Islet precursor cell (in vitro differentiated cells): ENCODE measurements at places on chromosomes 16 and 17.

GRCh38 chr17:64627797-64628196 lies 34.3 kb downstream of the SMURF2 start:
- DNase-seq: no peak

DNA sequence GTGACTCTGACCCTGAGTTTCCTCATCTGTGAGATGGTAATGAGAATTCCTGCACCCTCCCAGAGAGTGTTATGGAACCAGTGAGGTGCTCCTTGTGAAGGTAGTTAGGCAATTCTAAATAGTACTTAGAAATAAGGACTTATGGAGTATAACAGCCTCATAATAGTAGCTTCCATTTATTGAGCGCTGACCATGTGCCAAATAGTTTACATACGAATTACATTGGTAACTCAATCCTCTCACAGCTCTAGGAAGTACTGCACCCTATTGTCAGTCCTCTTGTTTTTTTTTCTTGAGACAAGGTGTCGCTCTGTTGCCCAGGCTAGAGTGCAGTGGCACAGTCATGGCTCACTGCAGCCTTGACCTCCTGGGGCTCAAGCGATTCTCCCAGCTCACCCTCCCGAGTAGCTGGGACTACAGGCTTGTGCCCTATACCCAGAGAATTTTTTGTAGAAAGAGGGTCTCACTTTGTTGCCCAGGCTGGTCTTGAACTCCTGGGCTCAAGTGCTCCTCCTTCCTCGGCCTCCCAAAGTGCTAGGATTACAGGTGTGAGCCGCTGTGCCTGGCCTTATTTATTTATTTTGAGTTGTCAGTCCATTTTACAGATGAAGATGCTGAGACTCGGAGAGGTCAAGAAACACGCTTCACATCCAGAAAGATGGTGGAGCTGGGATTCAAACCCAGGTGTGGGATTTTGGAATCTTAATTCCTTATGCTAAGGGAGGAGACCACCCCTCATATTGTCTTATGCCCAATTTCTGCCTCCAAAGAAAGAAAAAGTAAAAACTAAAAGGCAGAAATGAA lies 2.9 kb downstream of the TNS4 start:
- DNase-seq: no peak

GRCh38 chr17:10192972-10193371 lies 5.4 kb downstream of the GAS7 start:
- peak; percentile 61 for DNase-seq

DNA sequence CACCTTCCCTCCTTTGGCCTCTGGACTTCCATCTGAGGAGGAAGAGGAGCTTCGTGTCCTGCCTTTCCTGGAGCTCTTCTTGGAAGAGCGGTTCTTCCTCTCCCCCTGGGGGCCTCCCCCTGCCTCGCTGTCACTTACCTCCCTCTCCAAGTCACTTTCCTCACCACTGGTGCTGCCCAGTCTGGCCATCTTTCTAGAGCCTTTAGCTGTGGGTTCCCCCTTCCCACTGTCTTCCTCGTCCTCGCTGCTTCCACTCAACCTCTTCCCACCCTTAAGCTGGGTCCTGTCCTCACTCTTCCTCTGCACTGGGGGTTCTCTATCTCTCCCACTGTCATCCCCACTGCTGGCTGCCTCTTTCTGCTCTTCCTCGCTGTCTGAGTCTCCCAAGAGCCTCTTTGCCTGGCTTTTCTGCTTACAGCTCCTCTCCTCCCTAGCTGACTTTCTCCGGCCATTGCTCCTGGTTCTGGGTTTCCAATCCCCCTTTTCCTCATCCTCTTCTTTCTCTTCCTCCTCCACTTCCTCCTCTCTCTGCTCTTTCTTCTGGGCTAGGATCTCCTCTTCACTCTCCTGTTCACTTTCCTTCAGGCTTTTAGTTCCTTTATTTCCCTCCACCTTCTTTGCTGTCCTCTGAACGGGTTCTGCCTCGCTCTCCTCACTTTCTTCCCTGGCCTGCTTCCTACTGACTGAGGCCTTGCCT lies 1.4 kb downstream of the HIRIP3 start:
- no peak for DNase-seq

DNA sequence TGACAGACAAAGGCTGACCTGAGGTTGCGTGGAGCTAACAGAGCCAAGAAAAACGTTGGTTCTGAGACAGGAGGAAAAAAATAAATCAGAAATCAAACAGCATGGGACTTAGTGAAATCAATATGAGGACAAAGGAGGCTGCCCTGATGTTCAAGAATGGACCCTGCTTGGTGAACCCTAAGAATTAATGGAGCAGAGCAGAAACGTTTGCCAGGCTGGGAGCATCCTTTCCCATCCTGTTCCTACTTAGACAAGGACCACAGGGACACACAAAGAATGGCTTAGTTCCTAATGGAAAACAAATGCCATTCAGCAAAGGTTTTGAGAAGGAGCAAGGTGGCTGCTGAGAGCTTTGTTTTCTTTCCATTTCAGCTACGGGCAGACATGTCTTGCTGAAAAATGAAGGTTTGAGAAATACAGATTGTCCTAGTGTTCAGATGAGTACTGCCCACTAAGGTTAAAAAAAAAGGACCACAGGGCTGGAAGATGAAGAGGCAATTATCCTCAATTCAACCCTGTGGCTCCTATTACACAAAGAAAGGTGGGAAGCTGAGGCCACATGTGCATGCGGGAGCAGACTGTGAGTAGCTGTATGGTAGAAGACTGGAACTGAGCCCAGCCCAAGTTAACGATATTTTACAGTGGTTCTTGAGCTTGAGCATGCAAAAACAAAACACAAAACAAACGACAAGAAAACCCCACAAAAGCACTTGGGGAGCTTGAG lies 230.1 kb downstream of the SLC39A11 start:
- no peak for DNase-seq

- DNase-seq: no peak
These were observed 3.8 kb upstream of the WSCD1 start for GRCh38 chr17:6066183-6066948.

- DNase-seq: no peak
These were observed 22.1 kb upstream of the ADGRG1 start for GRCh38 chr16:57606147-57606846.

GRCh38 chr17:69725146-69725545 lies 310.6 kb downstream of the MAP2K6 start:
- no peak for DNase-seq

- DNase-seq: peak; percentile 50
These were observed 17.9 kb upstream of the ALOX15B start for GRCh38 chr17:8020776-8021564.

DNA sequence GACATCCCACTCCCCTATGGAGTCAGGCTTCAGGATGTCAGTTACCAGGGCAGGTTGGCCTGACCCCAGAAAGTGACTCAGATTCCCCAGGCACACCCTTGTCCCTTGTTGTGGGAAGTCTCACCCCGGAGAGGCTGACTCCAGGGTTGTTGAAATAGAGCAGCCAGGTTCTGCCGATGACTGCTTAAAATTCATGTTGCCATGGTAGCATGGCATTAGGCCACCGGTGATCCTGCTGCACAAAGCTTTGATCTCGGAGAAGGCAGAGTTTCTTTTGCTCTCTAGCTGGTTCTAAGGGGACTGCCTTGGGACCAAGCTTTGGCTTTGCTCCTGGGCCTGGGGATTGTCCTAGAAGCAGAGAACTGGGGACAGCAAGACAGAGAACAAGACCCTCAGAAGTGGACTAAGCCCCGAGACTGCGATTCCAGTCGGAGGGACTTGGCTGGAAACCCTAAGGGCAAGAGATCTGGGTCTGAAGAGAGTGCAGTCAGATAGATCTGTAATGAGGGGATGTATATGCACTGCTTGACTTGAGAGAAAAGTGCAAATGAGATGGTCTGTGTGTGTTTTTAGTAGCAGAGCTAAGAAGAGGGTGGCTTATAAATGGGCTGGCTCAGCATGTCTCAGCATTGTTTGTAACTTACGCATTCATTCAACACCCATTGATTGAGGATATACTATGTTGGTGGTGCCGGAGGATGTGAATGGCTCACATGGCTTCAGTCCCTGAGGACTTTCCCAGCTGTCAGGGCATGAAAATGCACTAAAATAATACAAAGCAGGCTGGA lies 106.9 kb downstream of the RGS9 start:
- peak; percentile 81 for DNase-seq

- DNase-seq: no peak
These were observed 419.1 kb downstream of the CA10 start for GRCh38 chr17:51739245-51739886.

- no peak for DNase-seq
These were observed 2.7 kb downstream of the MAPT start for GRCh38 chr17:45896803-45897693.

GRCh38 chr17:7593296-7593695 lies 3.4 kb upstream of the SOX15 start:
- DNase-seq: peak; percentile 61

DNA sequence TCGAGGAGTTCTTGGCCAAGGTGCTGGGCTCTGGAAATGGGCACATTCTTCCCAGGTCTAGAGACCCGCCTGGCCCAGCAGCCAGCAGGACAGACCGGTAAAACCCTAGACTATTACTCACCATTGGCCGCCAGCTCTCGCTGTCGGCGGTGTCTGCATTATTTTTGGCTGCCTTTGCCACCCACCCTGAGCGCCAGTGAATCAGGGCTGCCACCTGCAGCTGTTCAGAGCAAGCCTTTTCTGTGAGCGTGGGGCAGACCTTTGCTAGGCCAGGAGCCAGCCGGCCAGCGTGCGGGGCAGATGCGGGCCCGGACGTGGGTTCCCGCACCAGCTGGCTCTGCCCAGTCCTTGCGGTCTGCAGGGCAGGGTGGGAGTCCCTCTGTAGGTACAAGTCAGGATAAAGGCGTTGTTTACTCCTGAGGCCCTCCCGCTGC lies 15.8 kb upstream of the CLEC18A start:
- DNase-seq: no peak

GRCh38 chr16:20911361-20911760 lies 10.8 kb downstream of the LYRM1 start:
- DNase-seq: no peak

DNA sequence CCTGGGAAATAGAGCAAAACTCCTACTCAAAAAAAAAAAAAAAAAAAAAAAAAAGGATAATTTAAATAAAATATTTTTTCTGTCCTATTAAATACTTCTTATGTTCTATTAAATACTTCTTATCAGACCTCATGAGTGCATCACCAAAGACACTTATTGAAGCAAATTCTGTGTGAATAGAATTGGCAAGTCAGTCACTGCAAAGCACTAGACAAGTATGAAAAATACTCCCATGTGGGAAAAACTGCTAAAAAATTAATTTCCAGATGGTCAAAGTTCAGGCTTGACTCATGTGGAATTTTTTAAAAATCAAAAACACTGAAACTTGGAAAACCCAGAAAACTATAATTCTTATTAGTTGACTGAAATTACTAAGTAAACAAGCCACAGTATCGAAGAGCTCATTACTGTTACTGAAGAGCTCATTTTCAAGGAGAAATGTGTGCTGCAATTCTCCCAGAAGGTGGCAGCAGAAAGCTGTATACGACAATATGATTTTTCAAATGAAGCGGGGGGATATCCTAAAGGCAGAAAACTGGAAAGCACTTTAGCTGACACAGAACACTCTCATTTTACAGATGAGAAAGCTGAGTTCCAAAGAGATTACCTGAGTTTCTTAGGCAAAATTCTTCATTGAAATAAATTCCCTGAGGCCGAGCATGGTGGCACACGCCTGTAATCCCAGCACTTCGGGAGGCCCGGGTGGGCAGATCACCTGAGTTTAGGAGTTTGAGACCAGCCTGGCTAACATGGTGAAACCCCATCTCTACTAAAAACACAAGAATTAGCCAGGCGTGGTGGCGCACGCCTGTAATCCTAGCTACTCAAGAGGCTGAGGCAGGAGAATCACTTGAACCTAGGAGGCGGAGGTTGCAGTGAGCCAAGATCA lies 15.9 kb upstream of the FBXO47 start:
- peak; percentile 67 for DNase-seq

DNA sequence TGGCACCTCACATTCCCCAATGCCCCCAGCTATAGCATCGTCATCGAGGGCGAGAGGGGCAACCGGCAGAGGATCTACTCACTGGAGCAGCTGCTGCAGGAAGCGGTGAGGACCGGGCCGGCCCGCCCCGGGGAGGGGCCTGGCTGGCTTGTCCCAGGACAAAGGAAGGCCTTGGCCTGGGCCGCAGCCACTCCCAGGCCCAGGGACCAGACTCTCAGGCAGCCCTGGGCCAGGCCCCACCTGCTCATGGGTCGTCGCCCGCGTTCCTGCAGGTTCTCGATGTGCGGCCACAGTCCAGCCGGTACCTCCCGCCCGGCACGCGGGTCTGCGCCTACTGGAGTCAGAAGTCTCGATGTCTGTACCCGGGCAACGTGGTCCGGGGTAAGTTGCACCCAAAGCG lies 53.4 kb downstream of the ACTG1 start:
- DNase-seq: no peak

DNA sequence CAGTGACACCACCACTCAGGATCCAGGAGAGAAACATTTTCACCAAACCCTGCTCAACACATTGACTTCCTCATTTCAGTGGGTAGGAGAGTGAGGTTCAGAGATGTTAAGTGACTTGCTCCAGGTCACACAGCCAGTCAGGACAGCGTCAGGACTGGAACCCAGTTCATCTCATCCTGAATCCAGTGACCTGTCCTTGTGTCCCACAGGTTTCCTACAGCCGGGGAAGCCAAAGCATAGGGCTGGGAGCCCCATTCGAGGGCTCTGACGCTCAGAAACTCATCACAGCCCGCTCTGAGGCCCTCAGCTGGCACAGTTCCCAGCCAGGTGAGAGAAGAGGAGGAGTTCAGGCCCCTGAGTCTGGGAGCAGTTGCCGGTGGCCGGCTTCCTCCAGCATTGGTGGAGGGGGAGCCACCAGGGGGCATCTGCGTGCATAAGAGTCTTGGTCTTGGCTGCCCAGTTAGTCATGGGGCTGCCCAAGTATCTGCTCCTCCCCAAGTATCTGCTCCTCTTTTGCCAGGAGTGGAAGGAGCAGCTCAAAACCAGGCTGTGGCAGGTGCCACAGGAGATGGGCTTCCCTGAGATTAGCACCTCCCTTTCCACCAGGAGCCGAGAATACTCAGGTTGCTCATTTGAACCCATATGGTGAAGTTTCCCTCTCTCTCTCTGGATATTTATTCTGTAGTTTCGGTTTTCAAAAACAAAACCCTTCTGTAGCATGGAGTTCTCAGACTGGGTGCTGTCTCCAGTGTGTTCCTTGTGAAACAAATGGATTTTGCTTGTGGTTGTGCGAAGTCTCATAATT lies 56.0 kb downstream of the TNFRSF13B start:
- peak; percentile 93 for DNase-seq

DNA sequence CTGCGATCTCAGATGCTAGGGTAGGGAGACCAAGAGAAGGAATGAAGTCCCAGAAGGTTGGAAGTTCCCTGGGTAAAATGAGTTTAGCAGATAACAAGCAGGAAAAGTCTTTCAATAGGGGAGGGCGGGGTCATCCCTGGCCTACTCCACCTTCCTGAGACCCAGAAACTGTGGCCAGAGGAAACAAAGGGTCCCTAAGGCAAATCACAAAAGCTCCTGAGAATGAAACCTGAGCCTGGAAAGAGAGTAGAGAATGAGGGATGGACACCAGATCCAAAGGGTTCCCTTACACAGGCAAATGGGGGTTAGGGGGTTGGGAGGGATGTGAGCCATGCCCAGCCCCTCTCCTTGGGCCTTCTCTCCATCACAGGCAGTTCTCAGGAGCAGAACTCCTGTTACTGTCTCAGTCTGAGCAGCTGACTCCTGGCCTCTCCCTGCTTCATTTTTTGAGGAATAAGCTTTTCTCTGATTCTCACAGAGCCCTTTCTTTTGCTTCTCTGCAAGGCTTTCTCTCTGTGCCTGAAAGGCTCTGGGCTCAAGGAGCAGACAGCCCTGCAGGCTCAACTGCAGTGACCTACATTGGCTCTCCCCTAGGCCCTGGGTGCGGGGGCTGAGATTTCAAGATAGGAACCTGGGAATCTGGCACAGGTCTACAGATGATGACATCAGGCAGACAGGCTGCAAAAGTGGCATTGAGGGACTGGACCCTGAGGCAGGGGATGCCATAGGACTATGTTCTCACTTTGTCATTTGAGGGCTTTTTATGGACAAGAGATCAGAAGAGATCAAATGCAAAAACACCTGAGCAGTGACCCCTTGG lies 9.8 kb upstream of the NR1D1 start:
- no peak for DNase-seq
